ENCODE measurements at places on chromosomes 1 and 21.

DNA sequence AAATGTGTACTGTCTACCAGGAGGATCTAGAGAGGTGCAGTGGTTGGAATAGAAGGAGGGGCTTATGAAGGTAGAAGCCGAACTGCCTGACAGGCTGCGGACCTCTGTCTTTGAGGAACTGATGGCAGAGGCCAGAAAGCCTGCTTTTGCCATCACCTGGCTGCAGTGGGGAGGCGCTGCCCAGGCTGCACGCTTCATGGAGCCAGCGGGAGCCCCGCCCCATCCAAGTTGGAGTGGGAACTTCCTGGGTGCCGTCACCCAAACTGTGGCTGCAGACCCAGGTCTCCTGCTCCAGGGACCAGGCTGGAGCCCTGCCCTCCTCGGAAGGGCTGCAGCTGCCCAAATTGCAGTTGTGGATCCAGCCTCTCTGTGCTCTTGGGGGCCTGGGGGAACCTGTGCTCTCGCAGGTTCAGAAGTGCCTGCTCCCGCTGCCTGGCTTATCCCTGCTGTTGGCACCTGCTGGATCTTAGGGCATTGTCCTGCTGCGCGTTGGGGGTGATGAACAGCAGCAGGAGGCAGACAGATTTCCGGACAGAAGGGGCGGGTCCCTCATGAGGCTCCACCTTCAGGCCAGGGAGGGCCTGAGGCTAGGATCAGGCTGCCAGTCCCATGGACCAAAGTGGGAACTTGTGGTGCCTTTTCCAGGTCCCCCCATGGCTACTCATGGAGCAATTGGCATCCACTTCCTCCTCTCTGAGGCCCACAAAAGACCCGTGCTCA lies 118.0 kb upstream of the PLPPR4 start:
- DNase-seq, result no peak

DNA sequence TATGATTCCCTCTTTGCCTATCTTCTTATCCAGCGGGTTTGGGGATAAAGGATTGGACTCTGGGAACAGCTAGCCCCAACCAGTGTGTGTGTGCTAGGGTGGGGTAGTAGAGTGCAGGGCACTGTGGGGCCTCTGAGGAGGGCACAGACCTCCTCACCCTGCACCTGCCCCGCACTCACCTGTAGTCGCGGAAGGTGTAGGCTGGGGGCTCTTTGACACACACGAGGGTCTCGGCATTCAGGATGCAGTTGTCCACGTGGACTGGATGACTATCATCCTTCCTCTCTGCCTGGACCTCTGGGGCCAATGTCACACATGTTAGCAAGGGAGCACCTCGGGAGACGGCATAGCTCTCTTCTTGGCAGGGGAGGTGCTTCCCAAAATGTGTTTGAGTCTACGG lies 8.0 kb upstream of the CLDN19 start:
- no peak for DNase-seq

- DNase-seq, result no peak
Observed at GRCh38 chr1:154353460-154353904, 28.2 kb downstream of the ATP8B2 start.

GRCh38 chr1:41041614-41042270 lies 20.2 kb upstream of the SLFNL1 start:
- no peak for DNase-seq

DNA sequence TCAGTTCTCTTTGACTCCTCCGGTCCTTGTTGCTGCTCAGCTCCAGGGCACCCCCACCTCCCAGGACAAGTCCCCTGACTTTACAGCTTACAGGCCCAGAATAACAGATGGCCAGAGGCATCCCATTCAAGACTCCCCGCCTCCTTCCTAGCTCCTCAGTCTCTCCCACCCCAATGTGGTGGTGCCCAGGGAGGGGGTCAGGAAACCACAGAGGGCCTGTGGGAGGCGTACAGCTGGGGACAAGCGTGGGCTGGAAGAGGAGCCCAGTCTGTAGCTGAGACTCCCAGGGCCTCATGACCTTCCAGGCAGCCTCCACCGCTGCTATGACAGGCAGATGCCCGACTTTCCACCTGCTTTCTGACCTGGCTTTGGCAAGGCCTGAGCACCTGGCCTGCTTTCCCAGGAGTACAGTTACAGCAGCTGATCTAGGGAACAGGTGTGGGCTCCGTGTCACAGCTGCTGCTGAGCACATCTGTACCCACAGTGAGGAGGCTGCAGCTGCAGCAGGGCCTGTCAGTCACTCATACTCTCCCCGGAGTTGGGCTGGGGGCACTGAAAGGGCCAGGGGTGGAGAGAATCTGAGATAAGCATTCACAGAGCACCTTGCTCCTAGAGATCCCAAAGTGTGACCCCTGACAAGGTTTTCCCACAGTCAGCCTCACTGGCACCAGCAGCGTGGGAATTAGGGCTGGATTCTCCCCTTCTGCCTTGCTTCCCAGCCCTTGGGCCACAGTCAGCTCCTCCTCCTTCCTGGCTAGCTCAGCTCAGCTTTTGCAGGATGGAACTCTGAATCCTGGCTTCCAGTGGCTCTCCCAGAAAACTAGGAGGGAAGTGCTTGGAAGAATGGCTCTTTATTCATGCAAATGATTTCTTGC lies 7.1 kb upstream of the NAV1 start:
- no peak for DNase-seq

GRCh38 chr1:7747605-7748004 lies 23.5 kb upstream of the VAMP3 start:
- DNase-seq, result no peak

- no peak for DNase-seq
Observed at GRCh38 chr21:34126269-34126668, 52.9 kb downstream of the MRPS6 start.

DNA sequence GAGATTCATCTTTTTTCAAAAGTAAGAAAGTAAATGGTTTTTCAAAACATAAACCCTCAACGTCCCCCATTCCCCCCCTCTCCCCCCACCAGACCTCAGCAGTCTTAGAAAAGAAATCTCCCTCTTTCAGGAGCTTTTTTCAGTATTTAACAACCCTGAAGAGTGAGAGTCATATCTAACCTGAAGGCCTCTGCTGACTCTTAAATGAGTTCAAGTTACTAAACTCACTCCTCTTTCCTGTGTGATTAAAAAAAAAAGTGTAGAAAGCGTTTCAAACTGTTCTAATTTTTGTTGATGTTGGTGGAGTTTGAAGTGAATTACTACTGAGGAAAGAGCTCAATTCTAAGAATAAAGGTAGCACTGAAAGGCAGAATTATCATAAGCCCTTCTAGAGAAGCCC lies 93.7 kb downstream of the VAV3 start:
- no peak for DNase-seq

- no peak for DNase-seq
Observed at GRCh38 chr1:116152577-116152943, 41.4 kb downstream of the MAB21L3 start.

DNA sequence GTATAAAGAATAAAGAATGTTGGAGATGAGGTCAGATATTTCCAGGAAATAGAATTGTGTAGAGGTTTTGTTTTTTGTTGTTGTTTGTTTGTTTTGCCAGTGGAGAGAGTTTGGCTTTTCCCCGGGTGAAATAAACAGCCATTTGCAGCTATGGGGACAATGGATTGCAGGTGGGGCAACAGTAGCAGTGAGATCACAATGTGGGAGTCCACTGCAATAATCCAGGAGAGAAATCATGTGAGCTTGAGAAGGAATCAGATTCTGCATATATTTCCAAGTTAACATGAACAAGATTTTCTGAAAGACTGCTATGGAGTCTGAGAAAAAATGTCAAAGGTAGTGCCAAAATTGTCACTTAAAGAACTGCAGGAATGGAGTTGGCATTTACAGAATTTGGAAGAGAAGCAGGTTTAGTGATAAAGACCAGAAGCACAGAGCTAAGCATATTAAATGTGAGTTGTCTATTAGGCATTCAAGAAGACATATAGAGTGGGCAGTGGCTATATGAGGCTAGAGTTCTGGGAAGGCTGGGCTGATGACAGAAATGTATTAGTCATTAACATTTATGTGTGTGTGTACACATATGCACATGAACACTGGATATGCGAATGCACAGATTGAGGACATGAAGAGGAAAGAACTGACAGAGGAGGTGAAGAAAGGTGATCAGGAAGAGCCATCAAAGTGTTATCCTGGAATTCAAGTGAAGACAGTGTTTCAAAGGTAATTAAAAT lies 729.6 kb upstream of the PTBP2 start:
- DNase-seq, result no peak

DNA sequence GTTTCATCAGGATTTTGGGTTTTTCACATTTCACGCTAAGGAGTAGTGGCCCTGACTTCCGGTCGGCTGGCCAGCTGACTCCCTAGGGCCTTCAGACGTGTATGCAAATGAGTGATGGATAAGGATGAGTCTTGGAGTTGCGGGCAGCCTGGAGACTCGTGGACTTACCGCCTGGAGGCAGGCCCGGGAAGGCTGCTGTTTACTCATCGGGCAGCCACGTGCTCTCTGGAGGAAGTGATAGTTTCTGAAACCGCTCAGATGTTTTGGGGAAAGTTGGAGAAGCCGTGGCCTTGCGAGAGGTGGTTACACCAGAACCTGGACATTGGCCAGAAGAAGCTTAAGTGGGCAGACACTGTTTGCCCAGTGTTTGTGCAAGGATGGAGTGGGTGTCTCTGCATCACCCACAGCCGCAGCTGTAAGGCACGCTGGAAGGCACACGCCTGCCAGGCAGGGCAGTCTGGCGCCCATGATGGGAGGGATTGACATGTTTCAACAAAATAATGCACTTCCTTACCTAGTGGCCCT lies 23.1 kb upstream of the TNFRSF1B start:
- no peak for DNase-seq

DNA sequence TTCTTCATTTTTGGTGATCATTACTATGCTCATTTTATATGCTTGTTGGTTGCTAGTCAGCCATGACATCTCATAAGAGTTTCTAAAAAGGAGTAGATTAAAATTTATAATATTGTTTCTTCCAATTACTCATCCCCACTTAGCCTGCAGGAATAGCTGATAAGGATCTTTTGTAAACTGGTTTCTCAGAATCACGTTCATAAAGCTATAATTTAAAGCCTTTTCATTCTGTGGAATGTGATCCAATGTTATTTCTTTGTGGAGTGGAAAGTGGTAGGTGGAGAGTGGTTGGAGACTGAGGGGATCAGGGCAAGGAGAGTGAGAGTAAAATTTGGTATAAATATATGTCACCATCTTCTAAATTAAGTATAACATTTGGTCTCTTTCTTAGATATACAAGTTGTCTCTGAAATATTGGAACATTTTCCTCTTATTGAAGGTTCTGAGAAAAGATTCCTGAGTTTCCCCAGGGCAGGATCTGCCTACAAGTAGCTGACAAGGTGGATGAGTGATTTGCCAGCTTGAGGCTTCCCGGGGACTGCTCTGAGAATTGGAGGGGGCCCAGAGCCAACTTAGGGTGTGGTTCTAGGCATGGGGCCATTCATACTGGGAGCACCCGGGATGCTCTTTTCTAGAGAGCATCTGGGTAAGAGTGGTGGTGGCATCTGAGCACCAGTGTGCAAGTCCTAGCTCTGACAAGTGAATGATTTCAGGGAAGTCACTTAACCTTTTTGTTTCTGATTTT lies 116.4 kb downstream of the TBX19 start:
- DNase-seq, result no peak

- DNase-seq, result no peak
Observed at GRCh38 chr1:228923973-228924686, 188.9 kb downstream of the RHOU start.

DNA sequence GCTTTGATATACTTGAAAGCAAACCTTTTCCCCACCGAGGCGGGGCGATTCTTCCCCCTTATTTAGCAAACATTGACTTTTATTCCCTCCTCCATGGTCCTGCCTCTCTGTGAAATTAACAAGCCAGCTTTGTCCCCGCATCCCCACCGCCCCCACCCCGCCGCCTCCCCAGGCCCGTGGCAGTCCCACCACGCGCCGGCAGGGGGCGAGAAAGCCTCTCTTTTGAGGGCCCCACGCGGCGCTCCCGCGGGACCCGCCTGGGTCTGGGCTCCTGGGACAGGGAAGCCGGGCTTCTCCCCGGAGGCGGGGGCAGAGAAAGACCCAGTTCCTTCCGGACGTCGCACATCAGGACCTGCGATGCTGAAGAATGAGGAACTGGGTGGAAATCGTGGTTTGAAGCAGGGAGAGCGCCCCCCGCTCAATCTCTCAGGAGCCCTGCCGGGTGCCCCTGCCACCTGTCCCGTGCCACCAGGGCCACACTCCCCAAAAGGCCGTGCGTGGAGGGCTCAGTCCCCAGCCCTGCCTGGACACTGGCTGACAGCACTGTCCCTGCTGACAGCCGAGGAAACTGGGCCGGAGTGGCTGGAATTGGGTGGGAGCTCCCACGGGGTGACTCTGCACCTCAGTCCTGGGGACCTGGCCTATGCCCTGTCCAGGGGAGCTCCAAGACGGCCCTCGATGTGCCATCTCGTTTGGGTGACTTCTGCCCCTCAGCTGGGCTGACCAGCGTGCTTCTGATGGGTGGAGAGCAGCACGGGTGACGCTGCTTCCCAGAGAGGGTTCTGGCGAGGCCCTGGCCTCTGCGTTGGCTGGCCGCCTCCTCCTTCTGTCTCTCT lies 8.6 kb upstream of the ACTRT2 start:
- DNase-seq, result peak; percentile 14

DNA sequence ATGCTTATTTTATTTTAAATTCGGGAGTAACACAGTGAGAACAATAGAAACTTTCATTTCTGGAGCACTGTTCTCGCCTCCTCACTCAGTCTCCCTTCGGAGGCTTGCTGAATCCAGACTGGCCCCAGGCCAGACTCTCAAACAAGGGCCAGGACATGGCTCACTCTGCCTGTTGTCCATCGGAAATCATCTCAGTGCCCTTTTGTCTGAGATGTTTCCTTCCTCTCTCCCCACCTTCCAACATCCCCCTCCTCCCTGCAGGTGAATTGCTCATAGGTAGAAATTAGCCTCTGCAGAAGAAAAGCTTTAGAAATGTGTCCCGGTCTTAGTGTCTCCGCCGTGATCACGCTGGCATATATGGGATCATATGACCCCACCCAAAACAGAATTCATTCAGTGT lies 55.2 kb downstream of the ERG start:
- DNase-seq, result no peak

GRCh38 chr21:29550205-29550604 lies 251.5 kb downstream of the BACH1 start:
- no peak for DNase-seq

- no peak for DNase-seq
Observed at GRCh38 chr1:154753426-154753825, 116.7 kb downstream of the KCNN3 start.

GRCh38 chr1:41939194-41939593 lies 20.5 kb upstream of the HIVEP3 start:
- DNase-seq, result no peak

DNA sequence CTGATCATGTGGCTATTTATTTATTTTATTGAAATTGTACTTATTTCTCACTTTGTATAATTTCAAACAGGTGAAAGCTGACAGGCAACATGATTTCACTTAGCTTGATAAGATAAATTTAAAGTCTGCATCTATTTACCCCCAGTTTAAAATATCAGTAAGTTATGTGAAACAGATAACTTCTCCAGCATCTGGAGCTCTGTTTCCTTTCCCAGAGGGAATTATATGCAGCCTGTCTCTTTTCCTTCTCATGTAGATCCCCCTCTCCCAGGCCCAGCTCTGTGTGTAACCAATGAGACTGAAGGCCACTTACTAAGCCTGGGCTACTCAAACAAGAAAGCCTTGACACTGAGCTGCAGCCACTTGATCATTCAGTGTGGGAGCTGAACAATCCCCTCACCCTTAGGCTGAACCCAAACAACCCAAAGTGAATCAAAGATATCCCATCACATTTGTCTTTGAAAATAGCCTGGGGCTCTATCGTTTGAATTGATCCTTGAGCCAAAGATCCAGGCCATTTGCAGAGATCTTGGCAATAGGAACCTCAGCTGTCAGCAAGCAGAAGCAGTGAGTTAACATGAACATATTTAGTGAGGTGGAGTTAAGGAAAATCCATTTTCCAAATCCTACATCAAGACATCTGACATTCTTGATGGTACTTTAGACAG lies 383.9 kb downstream of the TGFB2 start:
- no peak for DNase-seq

Data from stimulated activated CD4-positive, alpha-beta T cell treated with anti-CD3 and anti-CD28 coated beads, TNF-alpha, amount 100 ng/mL, for 48 hours (primary cell).